Activated T-cell treated with anti-CD3 and anti-CD28 coated beads for 1 hour (primary cell): ENCODE measurements at places on chromosomes 11 and 22.
A peak's percentile ranks its signal among the peaks of the same experiment; 100 is the strongest.

DNA sequence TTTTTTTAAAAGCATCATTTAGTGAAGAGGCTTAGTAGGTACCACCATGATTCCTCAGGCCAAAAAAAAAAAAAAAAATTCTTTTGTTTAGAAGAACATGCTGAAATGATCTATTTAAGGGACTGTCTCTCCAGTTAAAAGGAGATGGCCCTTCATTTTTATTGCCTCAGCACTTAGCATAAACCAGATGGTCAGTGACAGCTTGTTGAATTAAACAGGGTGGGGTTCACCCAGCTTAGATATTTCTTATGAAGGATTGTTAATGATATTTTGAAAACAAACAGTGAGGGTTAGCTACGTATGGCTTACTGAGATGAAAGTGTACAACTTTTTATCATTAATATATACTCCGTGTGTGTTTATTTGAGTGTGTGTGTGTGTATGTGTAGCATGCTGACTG lies 203.7 kb downstream of the FAM181B start:
- DNase-seq, result no peak

DNA sequence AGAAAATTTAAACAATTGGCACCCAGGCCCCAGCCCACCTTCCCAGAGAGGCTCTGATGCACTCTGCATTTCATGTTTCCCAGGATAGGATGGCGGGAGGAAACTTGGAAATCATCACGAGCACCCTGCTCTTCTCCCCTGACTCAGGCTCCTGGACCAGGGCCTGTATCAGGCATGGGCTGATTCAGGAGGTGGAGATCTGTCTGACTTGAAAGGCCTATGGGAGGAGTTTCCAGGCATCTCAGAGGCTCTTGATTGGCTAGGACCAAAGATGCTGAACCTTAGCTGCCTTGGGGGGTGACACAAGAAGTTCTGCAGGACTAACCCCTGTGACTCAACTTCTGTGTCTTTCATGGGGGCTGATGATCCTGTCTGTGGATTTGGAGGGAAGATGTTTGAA lies 106.2 kb downstream of the PKNOX2 start:
- DNase-seq, result no peak

DNA sequence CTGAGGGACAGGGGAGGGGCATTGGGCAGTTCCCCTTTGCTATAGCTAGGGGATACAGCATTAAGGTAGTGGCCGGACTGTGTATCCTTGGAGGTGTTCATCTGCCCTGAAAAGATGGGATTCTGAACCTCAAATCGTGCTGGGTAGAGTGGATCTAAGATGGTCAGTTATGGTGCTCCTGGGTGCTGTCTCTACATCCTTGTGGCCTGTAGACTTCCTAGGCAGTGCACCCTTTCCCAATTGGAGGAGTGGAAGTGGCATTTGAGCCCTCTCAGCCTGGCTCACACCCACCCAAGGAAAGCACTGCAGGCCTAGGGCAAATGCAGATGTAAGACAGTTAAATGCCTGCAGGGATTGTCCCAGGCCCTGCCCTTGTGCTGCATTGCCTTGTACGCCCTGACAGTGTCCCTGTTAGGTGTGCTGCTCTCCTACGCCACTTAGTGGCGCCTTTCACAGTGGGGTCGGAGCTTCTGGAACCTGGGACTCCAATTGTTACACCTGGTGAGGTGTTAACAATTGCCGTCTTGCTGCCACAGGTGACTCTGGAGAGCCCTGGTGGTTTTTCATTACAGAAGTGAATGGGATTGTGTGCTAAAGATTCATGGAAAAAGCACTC lies 35.0 kb downstream of the PPFIBP2 start:
- DNase-seq, result peak; percentile 16

DNA sequence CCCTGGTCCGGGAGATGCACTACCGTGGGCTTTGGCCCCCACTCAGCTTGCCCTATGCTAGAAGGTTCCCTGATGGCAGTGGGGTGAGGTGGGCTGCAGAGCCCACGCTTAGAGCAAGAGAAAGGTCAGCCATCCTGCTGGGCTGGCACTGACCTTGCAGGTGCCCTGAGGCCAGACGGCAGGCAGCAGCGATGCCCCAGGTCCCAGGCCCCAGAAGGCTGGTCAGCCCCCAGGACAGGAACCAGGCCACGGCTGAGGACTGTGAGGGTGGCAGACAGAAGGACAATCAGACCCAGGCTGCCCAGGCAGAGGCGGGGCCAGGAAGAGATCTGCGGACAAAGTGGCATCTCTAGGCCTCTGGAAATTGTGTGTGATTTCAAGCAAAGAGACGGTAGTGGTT lies 231.7 kb downstream of the CTTN start:
- no peak for DNase-seq

GRCh38 chr11:83520849-83521248 lies 234.7 kb upstream of the CCDC90B start:
- no peak for DNase-seq

GRCh38 chr11:114060392-114061047 lies 1.0 kb downstream of the ZBTB16 start:
- no peak for DNase-seq

GRCh38 chr11:124043420-124043819 lies 2.3 kb upstream of the OR10G7 start:
- DNase-seq, result no peak

DNA sequence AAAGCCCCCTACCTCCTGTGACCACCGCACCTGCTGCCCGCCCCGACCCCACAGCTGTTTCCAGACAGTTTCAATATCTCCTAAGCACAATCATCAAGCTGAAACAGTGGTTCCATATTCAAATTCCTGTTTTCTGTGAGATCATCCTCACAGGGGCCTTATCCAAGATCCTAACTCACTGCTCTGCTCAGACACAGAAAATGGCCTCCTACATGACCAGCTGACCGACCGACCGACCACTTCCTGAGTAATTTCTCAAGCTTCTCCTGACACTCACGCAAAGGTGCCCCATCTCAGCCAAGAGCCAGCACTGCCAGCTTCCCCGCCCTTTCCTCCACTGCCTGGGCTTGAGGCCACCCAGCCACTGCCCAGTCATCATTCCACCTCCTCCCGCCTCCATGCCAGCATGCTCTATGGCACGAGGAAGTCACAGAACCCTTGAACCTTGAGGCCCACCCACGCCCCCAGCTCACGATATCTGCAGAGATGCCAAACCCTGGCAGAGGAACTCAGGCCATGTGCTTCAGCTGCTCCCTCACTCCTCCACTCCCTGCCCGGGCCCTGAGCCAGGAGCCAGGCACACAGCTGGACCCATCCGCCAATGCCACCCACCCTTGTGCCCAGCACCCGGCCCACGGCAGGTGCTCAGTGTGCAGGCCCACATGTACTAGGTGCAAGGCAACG lies 14.0 kb downstream of the KIAA0930 start:
- DNase-seq, result no peak

DNA sequence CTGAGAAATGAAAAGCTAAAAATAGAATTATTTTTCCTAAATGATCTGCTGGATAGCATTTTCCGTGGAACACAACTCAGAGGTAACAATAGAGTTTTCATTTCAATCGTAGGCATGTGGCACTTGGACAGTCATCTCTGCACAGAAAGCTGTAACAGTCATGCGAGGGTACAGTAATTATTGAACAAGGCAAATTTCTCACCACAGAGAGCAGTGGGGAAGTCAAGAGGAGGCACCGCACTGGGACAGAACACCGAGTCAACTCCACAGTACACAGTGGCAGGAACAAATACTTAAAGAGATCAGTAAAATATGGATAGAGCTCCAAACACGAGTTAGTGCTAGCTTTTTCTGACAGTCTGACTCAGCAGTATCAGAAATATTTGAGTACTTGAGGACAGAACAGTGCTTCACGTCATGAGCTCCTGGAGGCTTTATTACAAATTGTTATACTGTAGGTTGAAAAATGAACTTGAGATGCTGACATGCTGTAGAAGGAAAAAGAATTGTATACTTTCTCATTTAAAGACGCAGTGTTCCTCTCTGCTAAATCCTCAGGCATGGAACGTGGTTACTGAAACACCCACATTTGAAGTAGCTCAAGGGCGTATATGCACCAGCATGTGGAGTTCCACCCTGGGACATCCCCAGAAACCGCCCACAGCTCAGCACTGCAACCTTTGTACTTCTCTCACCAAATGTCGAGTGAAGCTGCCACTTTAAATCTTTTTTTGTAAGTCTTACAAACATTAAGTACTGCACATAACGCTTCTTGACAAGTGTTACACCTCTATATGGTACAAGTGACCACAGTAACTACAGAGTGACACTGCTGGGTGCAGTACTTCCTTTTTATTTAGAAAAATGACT lies 27.4 kb upstream of the YPEL1 start:
- no peak for DNase-seq

DNA sequence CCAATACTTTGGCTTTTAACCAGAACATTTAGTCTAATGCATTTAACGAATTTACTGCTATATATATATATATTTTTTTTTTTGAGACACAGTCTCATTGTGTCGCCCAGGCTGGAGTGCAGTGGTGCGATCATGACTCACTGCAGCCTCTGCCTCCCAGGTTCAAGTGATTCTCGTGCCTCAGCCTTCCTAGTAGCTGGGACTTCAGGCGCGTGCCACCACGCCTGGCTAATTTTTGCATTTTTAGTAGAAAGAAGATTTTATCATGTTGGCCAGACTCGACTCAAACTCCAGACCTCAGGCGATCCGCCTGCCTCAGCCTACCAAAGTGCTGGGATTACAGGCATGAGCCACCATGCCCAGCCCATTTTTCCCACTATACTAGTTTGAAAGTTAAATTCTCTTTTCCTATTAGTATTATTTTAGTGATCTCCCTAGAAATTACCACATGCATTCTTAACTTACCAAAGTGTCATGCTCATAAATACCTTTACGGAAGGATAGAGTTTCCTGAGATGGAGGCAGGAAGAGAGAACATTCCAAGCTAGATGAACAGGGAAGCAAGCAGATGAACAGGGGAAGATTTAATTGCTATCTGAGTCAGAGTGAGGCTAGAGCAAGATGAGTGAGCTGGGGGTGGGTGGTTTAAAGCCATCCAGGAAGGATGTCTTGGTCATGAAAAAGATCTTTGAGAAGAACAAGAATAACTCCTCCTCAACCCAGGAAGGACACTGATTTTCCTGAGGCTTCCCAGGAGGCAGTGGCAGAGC lies 4.4 kb upstream of the PGAP2 start:
- no peak for DNase-seq

DNA sequence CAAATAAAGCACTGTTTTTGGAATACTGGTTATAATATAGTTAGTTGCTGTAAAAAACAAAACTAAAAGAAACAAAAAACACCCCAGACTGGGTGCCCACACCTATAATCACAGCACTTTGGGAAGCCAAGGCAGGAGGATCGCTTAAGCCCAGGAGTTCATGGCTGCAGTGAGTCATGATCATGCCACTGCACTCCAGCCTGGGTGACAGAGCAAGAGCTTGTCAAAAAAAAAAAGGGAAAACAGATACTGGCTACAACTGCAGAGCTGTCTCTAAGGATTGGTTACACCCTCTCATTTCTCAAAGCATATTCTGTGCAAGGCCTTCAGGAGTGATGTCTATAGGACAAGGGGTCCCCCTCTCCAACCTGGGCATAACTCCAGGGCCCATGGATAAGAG lies 14.6 kb upstream of the STK33 start:
- no peak for DNase-seq

- no peak for DNase-seq
Measured at GRCh38 chr11:45852018-45852711, 4.9 kb downstream of the CRY2 start.

- DNase-seq, result no peak
Measured at GRCh38 chr22:37521236-37521739, 2.1 kb upstream of the CARD10 start.

DNA sequence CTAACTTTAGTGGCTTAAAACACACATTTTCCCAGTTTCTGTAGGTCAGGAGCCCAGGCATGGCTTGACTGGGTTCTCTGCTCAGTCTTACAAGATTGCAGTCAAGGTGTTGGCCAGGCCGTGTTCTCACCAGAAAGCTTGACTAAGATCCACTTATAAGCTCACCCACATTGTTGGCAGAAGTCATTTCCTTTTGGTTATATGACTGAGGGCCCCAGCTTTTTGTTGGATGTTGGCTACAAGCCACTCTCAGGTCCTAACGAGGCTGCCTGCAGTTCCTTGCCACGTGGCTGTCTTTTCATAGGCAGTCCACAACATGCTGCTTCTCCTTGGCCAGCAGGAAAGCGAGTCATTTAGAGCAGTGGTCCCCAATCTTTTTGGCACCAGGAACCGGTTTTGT lies 79.3 kb upstream of the CRTAM start:
- no peak for DNase-seq

DNA sequence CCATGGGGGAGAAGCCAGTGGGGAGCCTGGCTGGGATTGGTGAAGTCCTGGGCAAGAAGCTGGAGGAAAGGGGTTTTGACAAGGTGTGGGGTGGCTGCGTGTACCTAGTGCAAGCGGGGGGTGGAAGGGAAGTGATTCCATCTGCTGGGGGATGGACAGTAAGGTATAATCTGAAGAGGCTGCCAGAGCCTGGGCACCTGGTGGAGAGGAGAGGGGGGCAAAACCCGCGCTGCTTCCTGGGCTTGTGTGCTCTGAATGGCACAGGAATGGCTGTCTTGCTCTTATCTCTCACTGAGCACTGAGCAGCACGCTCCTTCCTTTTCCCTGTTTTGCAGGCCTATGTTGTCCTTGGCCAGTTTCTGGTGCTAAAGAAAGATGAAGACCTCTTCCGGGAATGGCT lies 988 bp downstream of the BANF1 start:
- no peak for DNase-seq

DNA sequence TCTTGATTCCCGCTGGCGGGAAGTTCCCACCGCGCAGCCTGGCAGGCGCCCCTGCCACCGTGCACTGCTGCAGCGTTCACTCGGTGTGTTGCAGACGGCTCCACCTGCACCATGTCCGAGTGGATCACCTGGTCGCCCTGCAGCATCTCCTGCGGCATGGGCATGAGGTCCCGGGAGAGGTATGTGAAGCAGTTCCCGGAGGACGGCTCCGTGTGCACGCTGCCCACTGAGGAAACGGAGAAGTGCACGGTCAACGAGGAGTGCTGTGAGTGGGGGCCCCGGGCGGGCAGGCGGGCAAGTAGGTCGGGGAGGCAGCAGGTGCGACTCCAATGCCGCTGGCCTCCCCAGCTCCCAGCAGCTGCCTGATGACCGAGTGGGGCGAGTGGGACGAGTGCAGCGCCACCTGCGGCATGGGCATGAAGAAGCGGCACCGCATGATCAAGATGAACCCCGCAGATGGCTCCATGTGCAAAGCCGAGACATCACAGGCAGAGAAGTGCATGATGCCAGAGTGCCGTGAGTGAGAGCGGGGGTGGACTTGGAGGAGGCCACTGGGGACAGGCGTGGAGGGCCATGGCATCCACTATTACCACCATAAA lies 99.7 kb downstream of the RRAS2 start:
- DNase-seq, result no peak

DNA sequence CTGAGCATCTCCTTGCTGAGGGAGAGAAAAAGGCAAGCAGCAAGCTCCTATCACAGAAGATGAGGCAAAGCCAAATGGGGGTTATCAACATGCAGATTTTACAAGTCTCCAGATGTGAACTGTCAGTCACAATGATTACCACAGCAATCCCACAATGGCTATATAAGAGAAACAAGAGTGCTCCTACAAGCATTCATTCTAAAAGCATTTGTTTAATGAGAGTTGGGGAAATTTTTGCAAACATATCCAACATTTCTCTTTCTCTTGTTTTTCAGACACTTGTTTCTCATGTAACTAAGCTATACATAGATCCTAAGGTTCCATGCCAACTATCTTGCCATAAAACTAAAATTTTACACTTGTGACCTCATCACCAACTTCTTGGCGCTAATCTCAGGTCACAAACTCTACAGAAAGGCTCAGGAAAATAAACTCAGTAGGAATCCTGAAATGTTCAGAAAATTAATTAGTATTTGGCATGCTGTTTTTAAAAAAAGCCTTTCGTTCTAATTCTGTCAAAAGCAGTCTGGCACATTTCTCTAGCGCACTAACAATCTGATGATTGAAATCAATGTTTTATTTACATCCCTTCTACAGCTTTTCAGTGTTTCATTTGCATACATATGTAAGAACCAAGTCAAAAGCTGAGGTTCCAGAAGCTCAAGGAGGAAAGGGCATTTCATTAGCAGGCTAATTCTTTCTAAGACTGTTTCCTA lies 199.5 kb downstream of the TTC28 start:
- no peak for DNase-seq
